ENCODE measurements at places on chromosomes 1 and 21.

- no peak for DNase-seq
Measured at GRCh38 chr1:94694226-94694915, 125.8 kb upstream of the SLC44A3 start.

DNA sequence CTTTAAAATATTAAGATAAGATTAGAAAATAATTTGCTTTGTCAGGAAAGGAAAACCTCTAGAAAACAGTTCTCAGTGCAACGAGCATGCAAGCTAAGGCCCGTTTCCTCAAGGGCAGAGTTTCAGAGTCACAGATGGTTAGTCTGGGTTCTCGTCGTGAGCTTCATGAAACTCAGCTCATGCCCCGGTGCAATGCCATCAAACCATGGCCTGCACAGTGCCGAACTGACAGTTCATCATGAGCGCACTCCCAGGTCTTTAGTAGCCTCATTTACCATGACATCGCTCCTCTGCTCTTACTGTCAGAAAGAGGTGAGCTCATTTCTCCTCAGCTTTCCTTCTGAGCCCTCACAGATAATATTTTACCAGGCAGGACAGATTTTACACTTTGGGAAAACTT is 319.2 kb downstream of the NTNG1 start:
- DNase-seq = no peak

DNA sequence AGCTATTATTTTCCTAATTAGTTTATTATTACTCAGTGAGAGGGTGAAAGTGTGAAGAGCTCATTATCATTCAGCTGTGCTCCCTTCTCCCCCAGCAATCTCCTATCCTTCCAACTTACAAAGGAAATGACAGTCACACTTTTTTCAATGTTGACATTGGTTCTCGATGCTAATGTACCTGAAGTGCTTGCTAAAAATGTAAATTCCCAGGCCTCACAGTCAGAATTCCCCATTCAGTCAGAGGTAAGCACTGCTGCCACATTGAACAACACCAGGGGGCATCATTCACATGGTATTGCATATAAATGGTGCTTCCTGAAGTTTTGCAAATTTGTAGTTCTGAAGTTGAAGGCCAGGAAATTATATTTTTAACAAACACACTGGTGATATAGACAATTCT is 132.7 kb upstream of the FOXD3 start:
- DNase-seq = no peak

DNA sequence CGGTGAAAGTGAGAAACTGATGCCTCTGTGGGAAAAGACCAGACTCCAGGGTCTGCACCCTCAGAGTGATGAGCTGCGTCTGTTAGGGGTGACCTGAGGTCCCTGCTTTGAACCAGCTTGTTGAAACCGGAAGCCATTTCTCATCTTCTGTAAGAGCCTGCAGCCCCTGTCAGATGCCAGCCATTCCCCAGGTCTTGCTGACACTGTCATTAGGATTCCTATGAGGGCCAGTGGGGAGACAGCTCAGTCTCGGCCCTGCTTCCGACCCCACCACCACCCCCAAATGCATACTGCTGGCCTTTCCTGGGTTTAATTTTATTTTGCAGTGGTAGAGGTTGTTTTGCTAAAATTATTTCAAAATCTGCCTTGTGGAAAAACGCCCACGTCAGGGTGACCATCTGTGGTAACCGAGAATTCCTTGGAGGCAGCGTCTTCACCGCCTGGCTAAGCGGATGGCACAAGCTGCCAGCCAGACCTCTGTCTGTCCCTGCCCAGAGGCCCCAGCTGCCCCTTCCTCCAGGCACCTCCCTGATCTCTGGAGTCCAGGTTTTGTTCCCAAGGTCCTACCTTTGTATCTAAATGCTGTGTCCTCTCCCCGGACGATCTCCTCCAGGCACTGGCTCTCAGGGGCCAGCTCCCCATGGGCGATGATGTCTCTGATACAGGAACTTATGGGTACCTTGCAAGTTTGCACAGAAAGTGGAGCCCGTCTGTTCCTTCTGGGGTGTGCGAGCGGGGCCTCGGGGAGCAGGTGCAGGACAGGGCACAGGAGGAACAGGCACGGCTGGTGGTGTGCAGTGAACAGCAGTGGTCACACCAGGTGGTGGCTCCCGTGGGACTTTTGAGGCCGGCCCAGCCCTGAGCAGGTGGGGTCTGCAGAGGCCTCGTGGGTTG is 49.9 kb downstream of the PRKCZ start:
- no peak for DNase-seq

DNA sequence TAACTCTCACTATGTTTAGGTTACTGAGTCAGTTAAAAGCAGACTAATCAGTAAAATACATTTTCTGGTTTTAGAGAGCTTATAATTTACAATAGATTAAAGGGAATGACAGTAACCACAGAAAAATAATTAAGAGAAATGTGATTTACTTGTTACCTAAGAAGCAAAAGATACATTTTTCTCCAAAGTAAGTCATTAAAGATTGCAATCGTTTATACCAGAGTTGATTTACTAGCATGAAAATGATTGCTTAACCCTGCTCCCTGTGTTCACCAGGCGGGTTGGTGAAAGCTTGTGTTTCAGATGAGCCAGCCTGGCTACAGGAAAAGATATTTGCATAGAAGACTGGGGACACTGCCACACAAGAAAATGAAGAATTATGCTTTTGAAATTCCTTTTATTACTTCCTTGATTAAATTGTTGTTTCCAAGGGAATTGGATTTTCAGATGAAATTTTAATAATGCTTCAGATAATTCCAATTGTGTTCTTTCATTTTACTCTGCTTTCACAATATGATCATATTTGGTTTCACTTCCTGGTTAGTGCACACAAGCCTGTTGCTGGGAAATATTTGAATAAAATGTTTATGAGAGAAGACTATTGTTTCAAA is 27.9 kb downstream of the LRRC8B start:
- no peak for DNase-seq

- DNase-seq = no peak
Measured at GRCh38 chr1:111505641-111506119, 2.2 kb upstream of the ADORA3 start.

- no peak for DNase-seq
Measured at GRCh38 chr1:156002188-156002911, 18.4 kb downstream of the SSR2 start.

- DNase-seq = no peak
Measured at GRCh38 chr1:112264553-112264952, 131.5 kb upstream of the CTTNBP2NL start.

DNA sequence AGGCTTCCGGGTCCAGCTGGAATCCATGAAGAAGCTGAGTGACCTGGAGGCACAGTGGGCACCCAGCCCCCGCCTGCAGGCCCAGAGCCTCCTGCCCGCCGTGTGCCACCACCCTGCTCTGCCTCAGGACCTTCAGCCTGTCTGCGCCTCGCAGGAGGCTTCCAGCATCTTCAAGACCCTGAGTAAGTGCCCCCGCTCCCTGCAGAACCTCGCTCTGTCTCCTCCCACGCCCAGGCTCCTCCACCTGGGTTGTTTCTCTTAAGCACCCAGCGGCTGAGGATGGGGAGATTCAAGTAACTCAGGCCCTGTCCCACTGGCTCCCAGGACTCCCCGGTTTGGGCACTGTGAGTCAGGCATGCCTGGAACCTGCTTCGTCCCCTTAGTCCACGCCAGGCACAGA is 1.5 kb downstream of the GUCA2B start:
- no peak for DNase-seq

DNA sequence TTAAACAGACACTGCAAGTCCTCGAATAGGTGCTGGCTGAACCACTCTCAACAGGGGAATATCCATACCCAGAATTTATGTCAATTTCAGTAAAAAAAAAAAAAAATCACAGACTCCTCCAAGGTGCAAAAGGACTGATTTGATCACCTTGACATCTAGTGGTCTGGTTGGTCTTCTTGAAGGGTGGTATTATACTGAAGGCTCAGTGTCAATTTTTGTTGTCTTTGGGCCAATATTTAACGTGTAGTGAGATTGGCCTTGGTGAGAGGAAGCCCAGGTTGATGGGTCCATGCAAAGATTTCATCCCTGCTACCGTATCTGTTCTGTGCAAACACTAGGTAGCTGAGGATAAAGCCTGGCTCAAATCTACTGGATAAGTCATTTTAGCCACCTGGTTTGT is 4.0 kb upstream of the GBP5 start:
- no peak for DNase-seq

DNA sequence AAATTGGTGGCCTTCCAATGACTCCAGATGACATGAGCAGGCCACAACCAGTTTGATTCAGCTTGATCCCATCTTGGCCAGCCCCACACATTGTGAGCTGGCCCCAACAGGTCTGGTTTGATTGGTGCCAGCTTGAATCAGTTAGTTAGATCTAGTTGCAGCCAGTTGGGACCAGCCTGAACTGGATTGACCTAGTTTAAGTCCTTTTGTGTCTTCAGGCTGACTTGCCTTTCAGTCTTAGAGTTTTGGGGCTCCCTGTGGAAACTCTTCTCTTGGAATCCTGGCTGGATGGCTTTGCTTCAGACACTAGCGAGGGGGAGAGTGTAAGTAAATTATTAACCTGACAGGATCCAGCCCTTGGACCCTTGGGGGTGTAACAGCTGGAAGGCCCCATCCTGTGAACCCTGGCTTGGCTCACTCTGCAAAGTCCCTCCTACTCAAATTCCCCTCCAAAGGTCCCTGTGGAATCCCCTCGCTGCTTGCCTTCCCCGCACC is 36.2 kb upstream of the POU3F1 start:
- no peak for DNase-seq

DNA sequence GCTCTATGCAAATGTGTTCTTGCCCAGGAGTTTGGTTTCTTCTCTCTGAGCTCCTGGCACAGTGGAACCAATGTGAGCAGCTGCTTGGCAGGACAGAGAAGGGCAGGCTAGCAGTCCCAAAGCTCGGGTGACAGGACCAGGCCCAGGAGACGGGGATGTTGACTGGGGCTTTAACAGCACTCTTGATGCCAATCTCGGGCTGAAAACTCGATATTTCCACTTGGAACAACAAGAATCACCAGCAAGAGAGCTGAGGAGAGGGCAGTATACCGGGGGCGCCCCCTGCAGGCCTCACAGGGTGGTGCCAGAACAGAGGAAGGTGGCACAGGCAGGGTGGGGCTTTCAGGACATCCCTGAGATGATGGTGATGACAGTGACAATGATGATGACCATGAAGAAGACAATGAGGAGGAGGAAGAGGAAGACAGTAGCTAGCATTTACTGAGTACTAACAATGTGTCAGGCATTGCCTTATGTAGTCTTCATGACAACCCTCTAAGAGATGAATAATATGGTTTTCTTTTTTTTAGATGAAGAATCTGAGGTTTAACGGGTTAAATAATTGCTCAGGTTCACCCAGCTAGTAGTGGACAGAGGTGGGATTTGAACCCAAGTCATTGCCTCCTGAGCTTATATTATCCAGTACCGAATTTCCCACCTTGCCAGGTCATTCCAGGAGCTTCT is 2.7 kb upstream of the KCNJ9 start:
- DNase-seq = peak; percentile 73

DNA sequence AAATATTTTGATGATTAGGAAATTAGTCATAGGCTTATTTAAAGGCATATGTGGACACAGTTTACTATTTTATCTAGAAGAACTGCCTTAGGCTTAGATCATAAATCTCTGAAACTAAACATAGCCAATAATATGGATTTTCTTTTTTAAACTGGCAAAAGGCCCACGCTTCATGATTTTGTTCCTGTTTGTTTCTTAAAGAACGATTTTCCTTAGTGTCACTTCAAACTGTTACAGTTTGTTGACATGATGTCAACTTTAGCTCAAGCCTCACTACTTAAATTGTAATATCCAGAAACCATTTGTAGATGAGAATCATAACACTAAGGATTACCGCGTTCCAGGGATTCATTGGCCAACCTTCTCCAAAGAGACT is 322.6 kb downstream of the HHIPL2 start:
- no peak for DNase-seq

GRCh38 chr21:28099001-28099705 is 893.5 kb downstream of the LTN1 start:
- DNase-seq = no peak

DNA sequence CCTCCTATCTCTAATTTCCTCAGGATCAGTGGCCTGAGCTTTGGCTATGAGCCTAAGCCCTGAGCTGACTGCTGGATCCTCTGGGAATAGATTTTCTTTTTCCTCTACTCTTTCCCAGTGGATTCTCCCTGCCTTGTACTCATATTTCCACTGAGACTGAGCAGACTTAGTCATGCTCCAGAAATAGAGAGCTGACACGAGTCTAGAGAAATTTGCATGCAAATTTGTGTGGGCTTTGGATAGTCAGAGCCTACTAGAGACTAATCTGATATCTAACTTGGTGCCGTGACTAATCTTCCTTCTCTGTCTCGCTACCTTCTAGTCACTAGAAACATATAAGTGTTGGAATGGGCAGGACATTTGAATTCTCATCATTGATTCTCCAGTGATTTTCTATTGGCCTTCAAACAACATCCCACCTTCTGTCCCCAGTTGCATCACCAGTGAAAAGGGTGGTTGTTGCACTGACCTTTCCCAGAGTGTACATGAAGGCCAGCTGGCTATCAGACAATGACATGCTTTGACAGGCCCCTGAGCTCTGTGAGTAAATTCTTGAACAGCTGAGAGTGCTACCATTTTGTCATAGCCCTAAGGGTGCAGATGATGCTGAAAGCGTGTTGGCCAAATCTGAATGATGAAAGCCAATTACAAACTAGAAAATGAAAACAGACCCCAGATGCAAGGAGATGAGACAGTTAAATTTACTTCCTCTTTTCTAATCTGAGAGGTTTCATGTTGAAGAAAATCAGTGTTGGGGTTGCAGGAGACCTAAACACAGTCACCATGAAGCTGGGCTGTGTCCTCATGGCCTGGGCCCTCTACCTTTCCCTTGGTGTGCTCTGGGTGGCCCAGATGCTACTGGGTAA is at the start of gene FCRLA:
TSS of gene FCRLA (plus strand) at position 748 of the 866 bp plus-strand sequence. CDS start at position 784, 36 bp downstream.
- no peak for DNase-seq

- no peak for DNase-seq
Measured at GRCh38 chr1:204337583-204337982, 22.1 kb downstream of the PLEKHA6 start.

DNA sequence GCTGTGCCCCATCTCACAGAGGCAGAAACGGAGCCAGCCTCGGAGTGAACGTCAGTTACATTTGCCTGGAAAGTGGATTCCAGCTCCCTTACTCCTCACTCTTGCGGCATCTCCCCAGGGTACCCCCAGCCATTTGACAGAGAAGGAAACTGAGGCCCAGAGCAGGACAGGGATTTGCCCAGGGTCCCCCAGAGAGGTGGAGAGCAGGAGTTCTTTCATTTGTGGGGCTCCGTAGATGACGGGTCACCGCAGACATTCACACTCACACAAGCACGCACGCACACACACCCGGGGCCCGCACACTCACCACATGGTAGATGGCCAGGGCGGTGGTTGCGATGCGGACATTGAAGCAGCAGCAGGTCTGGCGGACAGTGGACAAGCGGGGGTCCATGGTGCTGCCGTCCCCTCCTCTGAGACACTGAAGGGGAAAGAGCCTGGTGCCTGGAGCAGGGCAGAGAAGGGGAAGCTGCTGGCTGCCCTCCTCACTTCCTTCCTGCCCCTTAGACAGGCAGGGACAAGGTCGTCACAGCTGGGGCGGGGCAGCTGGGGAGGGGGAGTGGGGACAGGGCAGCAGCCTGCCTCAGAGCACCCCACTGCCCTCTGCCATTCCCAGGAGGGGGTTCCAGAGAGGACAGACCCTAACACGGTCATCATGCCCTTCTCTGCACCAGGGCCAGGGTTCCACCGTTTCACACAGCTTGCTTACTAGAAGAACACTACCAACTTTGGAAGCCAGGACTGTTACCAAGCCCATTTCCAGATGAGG is at the start of gene LAPTM5:
TSS of gene LAPTM5 (minus strand) at position 423 of the 769 bp plus-strand sequence. CDS start at position 394, 29 bp downstream.
- DNase-seq = peak; percentile 67

GRCh38 chr1:6011161-6011945 is 19.1 kb upstream of the NPHP4 start:
- DNase-seq = no peak
